ENCODE measurements at places on chromosomes 7 and 10.
A peak's percentile ranks its signal among the peaks of the same experiment; 100 is the strongest.

GRCh38 chr7:22481726-22482125 lies 18.3 kb downstream of the STEAP1B start:
- no peak for DNase-seq

- no peak for DNase-seq
Observed at GRCh38 chr10:121597504-121598262, 561 bp downstream of the FGFR2 start.

GRCh38 chr7:151306860-151307259 lies 34.8 kb upstream of the NUB1 start:
- DNase-seq = no peak

DNA sequence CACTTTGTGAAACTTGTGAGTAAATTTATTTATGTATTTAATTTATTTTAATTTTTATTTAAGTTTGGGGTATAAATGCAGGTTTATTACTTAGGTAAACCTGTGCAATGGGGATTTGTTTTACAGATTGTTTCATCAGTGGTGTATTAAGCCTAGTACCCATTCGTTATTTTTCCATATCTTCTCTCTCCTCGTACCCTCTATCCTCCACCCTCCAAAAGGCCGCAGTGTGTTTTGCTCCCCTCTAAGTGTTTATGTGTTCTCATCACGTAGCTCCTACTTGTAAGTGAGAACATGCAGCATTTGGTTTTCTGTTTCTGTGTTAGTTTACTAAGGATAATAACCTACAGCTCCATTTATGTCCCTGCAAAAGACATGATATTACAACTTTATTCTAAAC lies 145.4 kb upstream of the SMIM30 start:
- no peak for DNase-seq

- DNase-seq = no peak
Observed at GRCh38 chr10:77795426-77796055, 131.0 kb downstream of the DLG5 start.

DNA sequence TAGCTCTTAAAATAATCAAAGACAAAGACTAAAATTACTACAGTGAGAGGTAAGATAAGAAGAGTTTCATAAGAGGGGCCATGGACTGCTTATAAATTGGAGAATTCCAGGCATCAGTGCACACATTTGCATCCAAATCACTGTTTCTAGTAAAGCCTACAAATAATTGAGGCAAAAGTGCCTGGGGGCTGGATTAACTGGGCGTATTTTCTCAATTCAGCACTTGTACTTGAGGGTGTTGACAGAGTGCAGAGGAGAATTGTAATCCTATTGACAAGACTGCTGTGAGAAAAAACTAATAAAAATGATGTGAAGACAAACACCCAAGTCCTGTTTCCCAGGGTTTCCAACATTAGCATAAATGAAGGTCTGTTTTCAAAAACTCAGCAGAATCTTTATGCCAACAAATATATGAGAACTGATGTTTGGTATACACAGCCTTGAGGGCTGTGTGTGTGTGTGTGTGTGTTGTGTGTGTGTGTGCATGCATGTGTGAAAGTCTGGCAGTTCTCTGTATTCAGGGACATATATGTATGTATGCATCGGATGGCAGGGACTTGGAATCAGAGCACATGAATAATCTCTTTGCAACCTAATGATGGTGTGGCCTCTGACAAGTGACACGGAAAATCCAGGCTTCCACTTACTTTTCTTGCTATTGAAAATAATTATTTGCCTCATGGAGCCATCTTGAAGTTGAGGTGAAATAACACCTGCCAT lies 182.1 kb upstream of the CDC14C start:
- no peak for DNase-seq

- DNase-seq = no peak
Observed at GRCh38 chr10:52571516-52572182, 200.9 kb downstream of the MBL2 start.

DNA sequence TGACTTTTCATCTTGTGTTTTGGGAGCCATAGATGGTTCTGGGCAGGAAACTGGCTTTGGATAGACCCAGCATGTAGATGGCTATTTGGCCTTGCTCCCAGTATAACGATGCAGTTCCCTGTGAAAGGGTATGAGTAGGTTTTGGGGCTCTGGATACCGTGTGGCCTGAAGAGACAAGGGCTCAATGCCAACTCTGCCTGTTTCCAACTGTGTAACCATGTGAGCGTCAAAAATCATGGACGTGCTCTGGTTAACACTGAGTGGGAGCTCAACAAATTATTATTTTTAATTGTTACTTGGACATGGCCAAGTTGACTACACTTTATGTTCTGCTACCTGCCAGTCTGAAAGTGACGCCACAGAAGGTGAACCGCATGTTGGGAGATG lies 41.8 kb downstream of the EGFR start:
- no peak for DNase-seq

DNA sequence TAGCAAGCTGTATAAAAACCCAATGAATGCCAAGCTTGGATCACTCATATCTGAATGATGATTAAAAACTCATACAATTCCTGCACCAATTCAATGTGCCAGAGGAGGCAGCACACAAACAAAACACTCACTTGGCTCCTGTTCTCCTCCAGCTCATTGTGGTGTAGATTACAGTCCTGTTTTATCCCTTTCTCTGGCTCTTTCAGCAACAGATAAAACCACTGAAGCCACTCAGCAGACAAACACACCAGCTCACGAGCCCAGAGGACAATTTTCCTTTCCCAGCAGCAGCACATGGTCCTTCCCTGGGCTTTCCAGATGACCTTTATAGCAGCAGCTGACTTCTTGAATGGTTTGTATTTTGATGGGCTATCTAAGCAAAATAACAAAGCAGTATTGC lies 107.3 kb upstream of the STARD3NL start:
- DNase-seq = no peak

- no peak for DNase-seq
Observed at GRCh38 chr10:7507887-7508726, 97.3 kb upstream of the SFMBT2 start.

- DNase-seq = peak; percentile 22
Observed at GRCh38 chr10:7410862-7411670, at the start of gene SFMBT2. Gene SFMBT2, minus strand, starts transcription at chr10:7411034. Its CDS starts 29,136 bp downstream, at chr10:7381898.

GRCh38 chr7:106820321-106821217 lies 44.5 kb upstream of the PIK3CG start:
- DNase-seq = no peak

DNA sequence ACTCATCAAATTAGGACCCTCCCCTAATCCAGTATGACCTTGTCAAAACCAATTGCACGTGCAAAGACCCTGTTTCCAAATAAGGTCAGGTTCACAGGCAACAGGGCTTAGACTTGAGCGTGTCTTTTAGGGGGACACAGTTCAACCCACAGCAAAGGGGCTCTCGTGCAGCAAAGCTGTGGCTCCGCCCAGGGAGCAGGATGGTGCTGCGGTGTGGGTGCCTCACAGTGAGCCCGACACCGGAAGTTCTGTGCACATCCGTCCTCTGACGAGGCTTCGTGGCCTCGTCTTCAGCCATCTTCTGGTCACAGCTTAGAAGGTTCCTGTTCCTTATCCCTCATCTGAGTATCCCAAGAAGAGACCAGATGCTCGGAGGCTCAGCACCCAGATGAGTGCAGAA lies 509.2 kb upstream of the FOXK1 start:
- no peak for DNase-seq

GRCh38 chr10:56317603-56318002 lies 43.5 kb downstream of the ZWINT start:
- DNase-seq = no peak

GRCh38 chr10:34206078-34206934 lies 608.8 kb downstream of the PARD3 start:
- no peak for DNase-seq

GRCh38 chr7:47383072-47383471 lies 198.8 kb downstream of the TNS3 start:
- DNase-seq = no peak

GRCh38 chr7:149310990-149311573 lies 49.1 kb downstream of the ZNF783 start:
- no peak for DNase-seq

DNA sequence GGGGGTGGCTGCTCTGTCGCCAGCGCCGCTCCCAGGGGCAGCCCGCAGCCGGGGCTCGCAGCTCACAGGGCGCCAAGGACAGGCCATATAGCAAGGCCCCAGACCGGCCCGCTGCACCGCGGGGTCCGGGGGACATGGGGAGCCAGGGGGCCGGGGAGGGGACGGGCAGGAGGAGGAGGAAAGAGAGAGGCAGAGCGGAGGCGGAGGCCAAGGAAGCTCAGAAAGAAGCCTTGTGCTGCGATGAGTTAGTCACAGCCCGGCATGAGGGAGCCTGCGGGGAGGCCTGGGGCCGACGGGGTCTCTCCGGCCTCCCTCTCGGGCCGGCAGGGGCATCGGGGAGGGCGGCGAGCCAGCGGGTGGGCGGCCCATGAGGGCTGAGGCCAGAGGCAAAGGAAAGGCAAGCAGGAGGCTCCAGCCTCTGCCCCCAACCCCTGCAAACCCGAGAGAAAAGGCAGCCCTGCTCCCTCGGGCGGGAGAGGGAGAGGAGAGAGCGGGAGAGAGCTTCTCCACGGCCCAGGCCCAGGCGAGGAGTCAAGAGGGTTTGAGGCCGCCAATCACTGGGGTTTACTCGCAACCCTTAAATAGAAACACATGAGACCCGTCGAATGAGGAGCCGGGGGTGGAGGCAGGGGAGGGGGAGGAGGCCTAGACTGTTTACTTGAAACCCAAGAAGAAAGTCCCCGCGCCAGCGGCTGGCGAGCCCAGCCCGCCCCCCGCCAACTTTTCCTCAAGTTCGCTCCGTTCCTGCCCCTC lies 167.9 kb downstream of the NEURL1 start:
- no peak for DNase-seq

DNA sequence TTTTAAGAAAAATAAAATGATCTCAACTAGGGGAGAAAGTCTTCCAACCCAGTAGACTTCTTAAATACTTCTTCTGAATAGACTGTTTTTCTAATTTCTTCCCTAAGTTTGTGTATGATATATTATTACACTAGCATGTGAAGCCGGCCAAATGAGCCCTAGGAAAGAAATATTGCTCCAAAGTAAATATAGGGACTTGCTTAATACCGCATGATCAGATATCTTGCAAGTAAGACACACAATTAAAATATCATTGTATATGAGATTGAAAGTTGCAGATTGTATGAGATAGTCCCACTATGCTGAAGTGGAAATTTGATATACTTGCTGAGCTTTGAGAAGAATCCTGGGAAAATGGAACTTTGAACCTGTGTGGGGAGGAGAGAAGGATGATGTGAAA lies 225.7 kb downstream of the BAMBI start:
- DNase-seq = no peak

GRCh38 chr10:86958116-86958900 lies at the start of gene SNCG:
Gene SNCG, plus strand, starts transcription at chr10:86958599. Its CDS starts 99 bp downstream, at chr10:86958698.
- no peak for DNase-seq

GRCh38 chr7:7795630-7796121 lies 77.3 kb upstream of the RPA3 start:
- no peak for DNase-seq

GRCh38 chr7:155776606-155777005 lies 35.7 kb downstream of the SHH start:
- no peak for DNase-seq

DNA sequence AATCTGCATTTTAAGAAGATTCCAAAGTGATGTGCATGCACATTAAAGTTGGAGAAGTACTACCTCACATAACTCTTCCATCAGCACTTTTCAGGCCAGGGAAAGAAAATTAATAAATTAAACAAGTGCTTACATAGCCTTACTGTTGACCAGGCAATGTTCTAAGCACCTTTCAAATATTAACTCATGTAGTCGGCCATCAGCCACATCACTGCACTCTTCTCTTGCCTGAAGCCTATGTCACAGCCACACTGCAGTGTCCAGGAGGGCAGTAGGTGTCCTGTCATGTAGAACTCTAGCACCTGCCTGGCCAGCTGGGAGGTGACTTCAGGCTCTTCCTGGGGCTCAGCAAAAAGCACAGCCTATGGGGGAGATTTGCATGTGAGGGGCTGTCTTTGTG lies 71.5 kb downstream of the CDK1 start:
- no peak for DNase-seq

GRCh38 chr10:16016688-16017087 lies 156.4 kb upstream of the MINDY3 start:
- DNase-seq = no peak

DNA sequence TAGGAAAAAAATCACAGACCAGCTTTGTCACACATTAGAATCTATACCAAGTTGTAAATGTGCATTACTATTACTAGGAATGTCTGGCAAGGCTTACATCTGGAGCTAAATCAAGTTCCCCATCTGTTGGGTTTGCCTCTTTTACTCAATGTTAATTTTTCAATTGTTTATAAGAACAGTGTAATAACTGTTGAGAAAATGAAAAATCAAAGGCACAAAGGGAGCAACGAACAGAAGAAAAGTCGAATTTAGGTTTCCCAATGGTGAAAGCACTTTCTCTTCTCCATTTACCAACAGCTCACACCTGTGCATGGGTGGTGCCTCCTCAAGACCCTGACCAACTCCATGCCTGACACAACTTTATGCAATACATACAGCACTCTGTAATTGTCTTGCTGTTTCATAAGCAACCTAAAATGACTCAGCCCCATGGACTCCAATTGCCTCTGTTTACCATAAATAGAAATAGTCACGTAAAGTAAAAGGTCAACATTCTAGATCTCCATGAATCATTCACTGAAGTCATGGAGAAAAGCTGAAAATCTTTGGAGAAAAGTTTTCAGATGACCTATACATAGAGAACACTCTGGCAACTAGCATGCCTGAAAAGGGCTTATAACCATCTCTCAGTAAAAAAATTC lies 95.5 kb upstream of the KCNIP2 start:
- no peak for DNase-seq

- no peak for DNase-seq
Observed at GRCh38 chr7:133040674-133041073, 41.2 kb downstream of the CHCHD3 start.

DNA sequence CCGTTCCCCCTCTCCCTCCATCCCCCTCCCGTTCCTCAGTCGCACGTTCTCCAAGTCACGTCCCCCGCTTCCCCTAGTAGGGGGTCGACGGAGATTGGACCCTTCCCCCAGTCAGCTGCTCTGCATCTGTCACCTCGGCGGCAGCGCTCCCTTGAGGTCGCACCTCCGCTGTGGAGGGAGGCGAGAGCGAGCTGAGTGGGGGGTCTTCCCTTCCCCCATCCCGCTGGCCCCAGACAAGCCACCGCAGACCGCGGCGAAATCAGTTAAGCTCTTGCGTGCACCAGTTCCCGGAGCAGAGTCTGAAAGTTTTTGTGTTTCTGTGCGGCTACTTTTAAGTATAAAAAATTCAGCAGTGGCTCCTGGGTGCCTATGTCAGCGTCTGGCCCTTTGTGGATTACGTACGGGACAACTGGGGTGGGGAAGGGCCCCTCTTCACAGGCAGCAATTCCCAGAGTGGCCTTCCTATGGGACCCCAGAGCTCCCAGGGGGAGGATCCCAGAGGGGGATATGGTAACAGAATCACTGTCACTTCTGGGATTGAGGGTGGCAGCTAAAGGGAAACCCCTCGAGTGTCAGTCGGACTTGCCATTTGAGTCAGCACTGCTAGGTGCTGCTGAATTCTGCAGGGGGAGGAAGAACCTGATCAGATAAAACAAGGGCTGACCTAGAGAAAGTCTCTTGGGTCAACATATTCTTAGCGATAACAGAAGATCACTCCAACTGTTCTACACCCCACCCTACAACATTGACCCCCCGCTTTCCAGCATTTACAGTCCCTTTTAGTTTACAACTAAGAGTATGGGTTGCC lies 12.5 kb upstream of the DDIT4 start:
- no peak for DNase-seq

Data from activated T-cell treated with anti-CD3 and anti-CD28 coated beads for 4 hours (primary cell).